ENCODE measurements at places on chromosomes 16 and 17.
A peak's percentile ranks its signal among the peaks of the same experiment; 100 is the strongest.

GRCh38 chr17:13725288-13725990 is 123.7 kb upstream of the HS3ST3A1 start:
- DNase-seq, result no peak

DNA sequence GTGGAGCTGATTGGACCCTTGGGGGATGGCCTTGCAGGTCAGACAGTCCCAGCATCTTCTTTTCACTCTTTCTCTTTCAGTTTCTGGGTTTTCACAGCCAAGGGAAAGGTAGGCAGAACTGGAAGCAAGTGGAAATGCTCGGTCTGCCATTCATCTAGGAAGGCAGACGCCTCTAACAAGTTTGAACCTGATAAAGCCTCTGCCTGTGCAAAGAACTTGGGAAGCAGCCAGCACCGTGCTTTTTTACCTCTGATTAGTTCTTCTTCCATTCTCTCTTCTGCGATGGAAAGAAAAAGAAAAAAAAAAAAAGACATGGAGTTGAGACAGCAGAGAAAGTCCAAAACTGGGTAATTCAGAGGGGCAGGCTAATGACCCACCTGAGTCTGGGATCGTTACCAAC is 997.8 kb upstream of the EEF2KMT start:
- DNase-seq, result no peak

- no peak for DNase-seq
Measured at GRCh38 chr16:23900480-23901177, 64.8 kb downstream of the PRKCB start.

- peak; percentile 80 for DNase-seq
Measured at GRCh38 chr17:4506175-4506813, 7.6 kb downstream of the SPNS2 start.

DNA sequence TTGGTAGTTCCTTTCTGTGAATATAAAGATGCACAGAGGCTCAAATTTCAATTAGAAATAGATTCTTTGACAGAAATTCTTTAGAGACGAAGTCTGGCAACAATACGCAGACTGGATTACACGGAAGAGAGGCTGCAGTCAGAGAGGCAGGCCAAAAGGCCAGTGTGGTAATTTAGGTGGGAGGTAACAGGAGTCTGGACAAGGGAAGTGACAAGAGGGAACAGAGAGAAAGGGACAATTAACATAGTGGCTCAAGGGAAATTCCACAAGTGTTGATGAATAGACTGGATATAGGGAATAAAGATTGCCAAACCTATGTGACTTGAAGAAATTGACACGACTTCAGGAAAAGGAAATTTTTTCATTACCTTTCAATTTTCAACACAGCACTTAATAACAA is 54.6 kb downstream of the STX8 start:
- DNase-seq, result no peak

DNA sequence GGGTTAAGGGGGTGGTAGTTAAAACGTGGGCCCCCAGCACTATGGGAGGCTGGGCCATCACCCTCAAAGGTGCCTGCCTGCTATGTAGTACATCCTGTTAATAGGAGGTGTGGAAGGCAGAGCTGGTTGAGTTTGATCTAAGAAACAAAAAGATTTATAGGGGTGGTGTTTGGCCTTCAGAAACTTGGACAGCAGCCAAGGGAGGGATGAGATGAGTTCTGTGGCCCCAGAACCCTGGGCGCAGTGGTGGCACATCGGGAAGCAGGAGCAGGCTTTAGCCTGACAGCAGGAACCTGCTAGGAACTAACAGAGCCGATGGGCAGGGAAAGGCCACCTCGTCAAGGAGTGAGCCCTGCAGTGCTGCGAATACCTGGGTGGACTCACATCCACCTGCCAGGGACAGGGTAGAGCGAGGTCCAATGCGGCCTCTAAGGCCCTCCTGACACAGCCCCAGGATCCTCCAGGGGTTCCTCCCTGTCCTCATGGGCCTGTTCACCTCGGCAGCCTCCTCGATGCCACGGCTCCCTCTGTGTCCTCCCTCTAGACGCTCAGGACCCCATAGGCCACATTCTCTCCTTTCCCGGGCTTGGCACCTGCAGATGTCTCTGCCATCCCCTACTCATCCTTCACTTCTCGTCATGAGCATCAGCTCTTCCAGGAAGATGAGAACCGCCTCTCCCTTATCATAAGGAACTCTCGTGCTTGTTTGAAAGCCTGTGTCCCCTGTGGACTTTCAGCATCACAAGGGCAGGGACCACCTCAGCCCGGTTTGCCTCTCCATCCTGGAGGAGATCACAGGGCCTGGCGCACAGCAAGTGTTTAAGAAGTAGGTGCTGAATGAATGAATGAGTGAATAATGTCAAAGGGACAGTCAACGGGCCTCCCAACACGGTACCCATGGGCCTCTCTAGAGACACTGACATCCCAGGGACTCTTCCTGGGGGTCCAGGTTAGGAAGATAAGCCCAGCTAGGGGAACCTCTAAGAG is 103.5 kb upstream of the TNRC6C start:
- DNase-seq, result no peak

DNA sequence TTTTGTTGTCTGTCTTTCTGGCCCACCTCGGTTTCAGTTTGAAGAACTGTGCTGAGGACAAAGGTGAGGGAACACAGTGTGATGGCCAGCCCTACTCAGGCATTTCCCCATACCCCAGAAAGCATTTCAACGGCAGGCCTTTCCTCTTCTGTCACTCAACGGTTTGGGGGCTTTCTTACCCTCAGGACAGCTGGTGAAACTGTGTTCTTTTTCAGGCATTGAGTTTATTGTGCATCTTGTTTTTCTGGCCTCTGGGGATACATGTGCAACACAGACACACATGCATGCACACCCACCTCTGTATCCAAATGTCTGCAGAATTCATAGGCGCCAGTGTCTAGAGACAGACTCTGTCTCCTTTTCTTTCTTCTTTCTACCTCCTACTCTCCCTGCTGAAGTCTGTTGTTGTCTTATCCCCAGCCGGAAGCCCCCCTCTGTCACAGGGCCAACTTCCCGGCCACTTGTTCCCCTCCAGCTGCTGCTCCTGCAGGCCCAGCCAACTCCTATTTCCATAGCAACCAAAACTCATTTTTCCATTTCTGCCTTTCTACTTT is 17.0 kb downstream of the CHD9 start:
- peak; percentile 95 for DNase-seq

- no peak for DNase-seq
Measured at GRCh38 chr17:48577330-48577945, 712 bp downstream of the HOXB4 start.

GRCh38 chr17:3025421-3026124 is 37.8 kb downstream of the OR1D5 start:
- DNase-seq, result peak; percentile 14

- DNase-seq, result no peak
Measured at GRCh38 chr16:1493746-1494094, 560 bp downstream of the TELO2 start.

DNA sequence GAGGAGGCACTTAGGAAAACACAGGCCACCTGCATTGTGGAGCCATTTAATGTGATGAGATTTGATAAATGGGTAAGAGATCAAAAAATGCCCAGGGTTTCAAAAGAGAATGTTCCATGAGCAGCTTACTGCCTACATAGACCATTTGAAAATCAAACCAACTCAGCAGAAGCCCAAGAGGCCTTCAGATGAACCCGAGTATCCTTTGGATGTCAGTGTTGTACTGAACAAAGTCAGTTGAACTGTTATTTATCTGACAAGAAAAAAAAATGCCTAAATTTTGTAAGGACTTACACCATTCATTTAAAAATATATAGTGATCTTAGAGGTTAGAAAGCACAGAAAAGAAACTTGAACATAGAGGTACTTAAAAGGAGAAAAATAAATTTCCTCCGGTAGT is 381.7 kb downstream of the ZFHX3 start:
- no peak for DNase-seq

- peak; percentile 35 for DNase-seq
Measured at GRCh38 chr17:81890447-81891302, 711 bp downstream of the ALYREF start.

DNA sequence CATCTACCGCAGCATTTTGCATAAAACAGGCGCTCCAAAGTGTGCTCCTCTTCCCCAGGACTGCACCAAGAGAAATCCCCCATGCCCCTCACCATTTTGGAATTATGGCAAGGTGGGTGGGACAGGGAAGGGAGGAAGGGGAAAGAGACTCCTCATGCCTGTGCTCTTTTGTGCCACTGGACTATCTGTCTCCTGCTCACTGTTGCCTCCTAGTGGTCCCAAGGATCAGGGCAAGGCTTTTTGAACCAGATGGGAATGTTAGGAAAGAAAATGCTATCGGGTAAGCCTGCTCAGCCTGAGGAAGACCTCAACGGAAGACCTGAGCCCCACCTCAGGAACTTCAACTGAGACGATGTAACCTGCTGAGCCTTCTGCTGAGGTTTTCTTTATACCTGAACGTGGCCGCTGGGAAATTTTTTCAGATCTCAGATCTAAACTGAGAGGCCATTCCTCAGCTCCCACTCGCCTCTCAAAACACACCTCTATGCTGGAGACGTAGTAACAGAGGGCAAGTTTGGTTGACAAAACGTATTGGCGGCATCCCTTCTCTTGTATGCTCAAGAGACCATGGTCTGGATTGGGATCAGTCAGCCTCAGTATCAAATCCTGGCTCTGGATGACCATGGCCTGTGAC is 58.3 kb downstream of the SPACA3 start:
- no peak for DNase-seq

GRCh38 chr17:9872852-9873251 is 32.2 kb downstream of the RCVRN start:
- DNase-seq, result no peak

- DNase-seq, result peak; percentile 74
Measured at GRCh38 chr17:40284085-40284713, 3.5 kb upstream of the CDC6 start.

DNA sequence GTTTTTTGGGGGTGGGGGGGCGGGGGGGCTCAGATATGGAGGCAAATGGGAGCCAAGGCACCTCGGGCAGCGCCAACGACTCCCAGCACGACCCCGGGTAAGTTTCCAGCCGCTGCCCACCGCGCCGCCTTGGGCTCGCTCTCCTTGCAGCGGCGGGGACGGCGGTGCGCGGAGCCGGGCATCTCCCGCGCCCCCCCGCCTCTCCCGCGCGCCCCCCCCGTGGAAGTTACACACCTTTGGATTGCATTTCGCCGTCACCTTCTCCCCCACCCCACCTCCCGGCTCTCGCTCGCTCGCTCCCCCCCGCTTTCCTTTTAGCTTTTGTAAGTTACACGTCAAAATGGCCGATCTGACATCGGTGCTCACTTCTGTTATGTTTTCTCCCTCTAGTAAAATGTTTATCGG is 387 bp downstream of the MSI2 start:
- DNase-seq, result no peak

- DNase-seq, result no peak
Measured at GRCh38 chr16:17377360-17378324, 93.1 kb downstream of the XYLT1 start.

GRCh38 chr17:45320931-45321461 is 4.2 kb upstream of the MAP3K14 start:
- no peak for DNase-seq

DNA sequence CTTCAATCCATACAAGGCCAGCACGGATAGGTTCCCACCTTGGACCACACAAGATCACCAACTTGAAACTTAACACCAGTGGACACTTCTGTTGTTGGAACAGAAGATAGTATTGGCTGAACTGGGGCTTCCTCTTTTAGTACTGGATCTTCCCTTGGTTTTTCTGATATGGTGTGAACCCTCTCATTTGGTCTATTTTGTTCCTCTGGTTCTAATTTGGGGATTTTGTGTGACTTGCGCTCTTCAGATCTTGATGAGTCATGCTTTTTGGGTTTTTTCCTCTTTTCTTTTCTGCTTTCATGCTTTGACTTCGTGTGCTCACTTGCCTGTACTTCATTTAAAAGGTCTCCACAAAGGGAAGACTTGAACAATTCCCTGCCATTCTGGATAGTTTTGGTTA is 39.0 kb downstream of the SOST start:
- no peak for DNase-seq

DNA sequence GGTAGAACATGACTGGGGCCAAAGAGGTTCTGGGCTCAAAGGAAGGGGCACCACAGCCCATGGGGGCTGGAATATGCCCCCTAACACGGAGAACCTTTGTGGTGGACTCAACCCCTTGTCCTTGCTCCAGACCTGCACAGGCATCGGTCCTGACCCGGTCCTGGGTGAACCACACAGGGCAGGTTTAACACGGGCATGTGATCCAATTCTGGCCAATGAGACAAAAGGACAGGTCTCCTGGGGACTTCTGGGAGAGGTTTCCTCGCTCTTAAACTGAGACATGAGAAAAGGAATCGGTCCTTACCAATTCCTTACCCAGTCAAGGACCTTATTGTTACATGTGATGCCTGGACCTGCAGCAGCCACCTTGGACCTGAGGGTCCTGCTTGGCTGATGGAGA is 3.7 kb downstream of the DOC2B start:
- DNase-seq, result no peak

GRCh38 chr17:82862737-82863382 is 23.0 kb upstream of the ZNF750 start:
- DNase-seq, result no peak

GRCh38 chr17:79082311-79083190 is 7.9 kb downstream of the ENGASE start:
- peak; percentile 51 for DNase-seq

GRCh38 chr16:17724242-17724898 is 253.6 kb upstream of the XYLT1 start:
- DNase-seq, result no peak

DNA sequence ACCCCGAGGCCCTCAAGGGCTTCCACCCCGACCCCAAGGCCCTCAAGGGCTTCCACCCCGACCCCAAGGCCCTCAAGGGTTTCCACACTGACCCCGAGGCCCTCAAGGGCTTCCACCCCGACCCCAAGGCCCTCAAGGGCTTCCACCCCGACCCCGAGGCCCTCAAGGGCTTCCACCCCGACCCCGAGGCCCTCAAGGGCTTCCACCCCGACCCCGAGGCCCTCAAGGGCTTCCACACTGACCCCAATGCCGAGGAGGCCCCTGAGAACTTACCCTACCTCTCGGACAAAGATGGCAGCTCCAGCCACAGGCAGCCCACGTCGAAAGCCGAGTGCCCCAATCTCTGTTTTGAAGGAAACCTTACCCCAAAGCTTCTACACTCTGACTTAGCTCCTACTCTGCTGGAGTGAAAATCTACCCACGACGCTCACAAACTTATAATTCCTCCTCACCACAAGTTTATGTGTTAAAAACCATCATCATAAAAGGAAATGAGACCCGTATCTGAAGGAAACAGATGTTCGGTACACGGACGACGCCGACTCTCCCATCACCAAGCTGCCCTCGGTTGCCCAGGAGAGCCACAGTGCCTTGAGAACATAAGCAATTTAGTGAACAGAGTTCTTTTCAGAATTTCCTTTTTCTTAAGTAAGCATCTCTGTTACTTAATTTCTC is 61.2 kb upstream of the RPH3AL start:
- no peak for DNase-seq

GRCh38 chr17:50172130-50172529 is 6.3 kb downstream of the SGCA start:
- peak; percentile 45 for DNase-seq

DNA sequence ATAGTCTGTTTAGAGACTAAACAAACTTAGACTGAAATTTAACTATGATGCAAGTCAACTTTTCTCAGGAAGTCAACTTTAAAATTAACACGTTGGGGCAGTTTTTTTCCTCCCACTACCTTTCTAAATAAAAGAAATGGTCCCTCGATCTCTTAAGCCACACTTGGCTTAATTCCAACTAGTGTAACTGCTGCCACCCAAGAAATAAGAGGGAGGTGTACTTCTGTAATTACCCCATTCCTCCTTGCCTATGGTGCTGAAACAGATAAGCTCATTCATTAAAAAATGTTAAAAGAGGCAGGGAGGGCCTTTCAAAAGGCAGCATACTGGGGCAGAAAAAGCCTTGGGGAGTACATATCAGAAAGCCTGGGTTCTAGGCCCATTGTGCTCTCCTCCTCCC is 59.8 kb downstream of the NCOR1 start:
- DNase-seq, result no peak

All from femur (tissue), 1 donor.